Activated CD8-positive, alpha-beta memory T cell treated with anti-CD3 and anti-CD28 coated beads, Interleukin-2, amount 10 ng/mL, durations not matched to agents 7 days and 5 days (primary cell): ENCODE measurements at places on chromosomes 5 and 9.

DNA sequence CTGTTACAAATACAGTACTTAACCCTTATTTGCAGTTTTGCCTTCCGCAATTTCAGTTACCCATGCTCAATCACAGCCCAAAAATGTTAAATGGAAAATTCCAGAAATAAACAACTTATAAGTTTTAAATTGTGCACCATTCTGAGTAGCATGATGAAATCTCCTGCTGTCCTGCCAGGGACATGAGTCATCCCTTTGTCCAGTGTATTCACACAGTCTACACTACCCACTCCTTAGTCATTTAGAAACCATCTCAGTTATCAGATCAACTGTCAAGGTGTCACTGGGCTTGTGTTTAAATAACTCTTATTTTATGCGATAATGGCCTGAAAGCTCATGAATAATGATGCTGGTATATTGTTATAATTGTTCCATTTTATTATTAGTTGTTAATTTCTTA, 95.8 kb downstream of the PLCXD3 start:
- no peaks in the 10 kb centered on the region for H3K27me3 ChIP-seq
- no peaks in the 10 kb centered on the region for H3K4me1 ChIP-seq
- H3K36me3 ChIP-seq: no peaks in the 10 kb centered on the region
- no peak overlapping the region for H3K4me3 ChIP-seq

- no peaks in the 10 kb centered on the region for H3K4me1 ChIP-seq
- DNase-seq: no peak
- no peak overlapping the region for H3K27ac ChIP-seq
- H3K4me3 ChIP-seq: no peak overlapping the region
- H3K27me3 ChIP-seq: no peaks in the 10 kb centered on the region
Observed at GRCh38 chr5:493758-494157, 30.5 kb downstream of the SLC9A3 start.

- H3K36me3 ChIP-seq: no peaks in the 10 kb centered on the region
- no peak overlapping the region for H3K4me3 ChIP-seq
Observed at GRCh38 chr9:1100945-1101344, 50.8 kb downstream of the DMRT2 start.

GRCh38 chr9:93865716-93866115, 89.4 kb downstream of the BARX1 start:
- no peak overlapping the region for H3K27ac ChIP-seq
- H3K4me3 ChIP-seq: no peak overlapping the region
- DNase-seq: no peak
- H3K36me3 ChIP-seq: no peaks in the 10 kb centered on the region

DNA sequence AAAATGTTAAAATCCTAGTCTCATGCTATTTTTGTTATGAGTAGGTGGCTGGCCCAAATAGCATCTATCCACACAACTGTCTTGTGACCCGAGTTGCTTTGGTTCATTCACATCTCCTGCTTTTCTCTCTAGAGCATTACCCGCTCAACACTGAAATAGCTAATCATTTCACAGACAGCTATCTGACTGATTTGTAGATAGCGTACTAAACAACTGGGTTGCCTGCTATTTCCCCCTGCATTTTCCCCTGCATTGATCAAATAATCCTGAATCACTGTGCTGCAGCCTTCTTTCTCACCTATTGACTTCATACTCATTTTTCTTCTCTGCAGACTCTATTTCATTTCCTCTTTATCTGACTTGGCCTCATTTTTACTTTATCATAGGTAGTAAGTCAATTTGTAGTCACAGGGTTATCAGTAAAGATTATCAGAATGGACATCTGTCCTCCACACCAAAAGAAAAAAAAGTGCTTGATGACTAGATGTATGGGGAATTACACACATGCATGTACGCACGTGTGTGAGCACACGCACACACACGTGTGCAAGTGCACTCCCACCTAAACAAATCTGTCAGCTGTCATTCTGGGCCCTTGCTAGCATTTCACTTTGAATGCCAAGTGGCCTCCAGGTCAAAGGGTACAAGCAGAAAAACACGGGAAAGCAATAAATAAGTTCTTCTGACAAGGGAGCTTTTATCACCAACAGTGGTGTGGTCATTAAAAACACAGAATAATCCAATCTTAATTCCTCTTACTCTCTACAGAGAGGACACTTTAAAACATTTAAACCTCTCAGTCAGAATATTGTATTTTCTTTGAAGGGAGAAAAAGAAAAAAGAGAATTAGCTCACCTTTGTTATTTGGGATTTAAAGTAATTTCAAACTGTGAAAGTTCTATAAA, 501.6 kb downstream of the EFNA5 start:
- no peak overlapping the region for H3K4me3 ChIP-seq
- no peak for DNase-seq
- H3K27ac ChIP-seq: no peak overlapping the region
- H3K36me3 ChIP-seq: no peaks in the 10 kb centered on the region
